HEK293T (cell line): ENCODE measurements at places on chromosomes 13 and 19.
A peak's percentile ranks its signal among the peaks of the same experiment; 100 is the strongest.

- no peak for DNase-seq
Measured at GRCh38 chr13:112688560-112689302, 1.1 kb upstream of the ATP11A start.

- DNase-seq = peak; percentile 88
Measured at GRCh38 chr19:55452749-55453346, 8.6 kb downstream of the ISOC2 start.

- DNase-seq = no peak
Measured at GRCh38 chr13:40517486-40518480, 148.7 kb downstream of the FOXO1 start.

DNA sequence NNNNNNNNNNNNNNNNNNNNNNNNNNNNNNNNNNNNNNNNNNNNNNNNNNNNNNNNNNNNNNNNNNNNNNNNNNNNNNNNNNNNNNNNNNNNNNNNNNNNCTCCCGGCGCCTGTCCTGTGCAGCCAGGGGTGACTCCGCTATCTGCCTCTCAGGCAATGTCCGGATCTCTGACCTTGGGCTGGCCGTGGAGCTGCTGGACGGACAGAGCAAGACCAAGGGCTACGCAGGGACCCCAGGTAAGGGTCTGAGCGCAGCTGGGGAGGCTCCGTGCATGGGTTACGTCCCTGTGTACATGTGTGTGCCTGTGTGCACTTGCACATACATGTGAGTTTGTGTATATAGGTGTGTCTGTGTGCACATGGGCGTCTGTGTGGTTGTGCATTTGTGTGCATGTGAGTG lies 36.1 kb upstream of the TMEM255B start:
- no peak for DNase-seq

DNA sequence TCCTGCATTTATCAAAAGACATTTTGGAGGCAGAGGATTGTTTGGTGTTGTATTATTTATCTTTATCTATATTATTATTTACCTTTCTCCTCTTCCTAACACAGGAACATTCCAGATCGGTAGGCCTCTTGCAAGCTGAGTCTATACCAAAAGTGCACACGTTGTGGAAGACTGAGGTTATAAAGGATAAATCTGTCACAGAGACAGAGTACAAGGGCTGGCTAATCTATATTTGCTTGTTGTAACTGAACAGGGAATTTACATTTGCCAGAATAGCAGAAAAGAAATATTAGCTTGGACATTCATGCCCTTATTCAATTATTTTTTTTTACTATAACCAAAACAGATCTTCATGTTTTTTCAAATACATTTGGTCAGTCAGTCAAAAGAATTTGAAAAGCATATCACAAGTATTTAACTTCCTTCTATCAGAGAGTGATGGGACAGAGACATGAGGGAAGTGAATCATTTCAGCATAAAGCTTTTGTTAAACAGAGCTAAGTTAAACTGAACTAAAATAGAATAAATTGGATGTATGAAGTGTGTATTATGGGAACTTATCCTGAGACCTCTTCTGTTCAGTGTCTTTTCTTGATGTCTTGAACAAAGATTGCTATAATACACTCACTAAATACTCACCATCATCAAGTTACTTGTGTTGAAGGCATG lies 352.5 kb downstream of the DNAJC15 start:
- DNase-seq = no peak

- peak; percentile 4 for DNase-seq
Measured at GRCh38 chr19:19745496-19746285, 12.8 kb upstream of the ZNF14 start.

- DNase-seq = no peak
Measured at GRCh38 chr19:3753631-3754410, 7.7 kb downstream of the APBA3 start.

GRCh38 chr13:51879133-51879532 lies 17.4 kb downstream of the CCDC70 start:
- no peak for DNase-seq

DNA sequence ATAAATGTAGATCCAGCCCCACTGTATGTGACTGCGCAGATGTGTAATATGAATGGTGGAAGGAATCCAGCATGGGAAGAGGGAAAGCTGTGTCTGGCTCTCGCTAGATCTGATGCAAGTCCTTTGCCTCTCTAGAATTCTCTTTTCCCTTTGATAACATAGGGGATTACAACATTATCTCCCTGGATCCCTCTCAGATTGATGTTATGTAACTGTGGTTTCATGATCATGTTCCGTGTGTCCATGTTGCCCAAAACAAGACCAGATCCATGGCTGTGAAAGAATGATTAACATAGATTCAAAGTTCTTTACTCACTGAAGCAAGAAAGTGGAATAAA lies 184.0 kb upstream of the UBL3 start:
- no peak for DNase-seq

DNA sequence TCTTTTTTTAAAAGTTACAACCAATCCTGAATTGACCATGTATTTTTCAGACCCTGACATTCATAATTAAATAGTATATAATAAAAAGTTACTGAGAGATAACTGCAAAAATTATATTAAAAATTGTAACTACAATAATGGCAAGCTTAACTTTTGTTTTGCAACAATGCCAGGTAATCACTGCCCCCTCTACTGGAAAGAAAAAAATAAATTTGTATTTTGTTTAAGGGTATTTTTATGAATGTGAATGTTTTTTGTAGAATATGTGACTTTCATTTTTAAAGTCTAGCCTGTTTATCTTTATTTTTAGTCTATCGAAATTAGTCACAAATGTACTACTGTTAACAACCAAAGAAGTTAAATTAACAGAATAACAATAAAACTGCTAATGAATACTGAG lies 21.7 kb downstream of the MRPS31 start:
- no peak for DNase-seq

GRCh38 chr13:76014406-76015318 lies 378.5 kb downstream of the LMO7 start:
- no peak for DNase-seq

- peak; percentile 16 for DNase-seq
Measured at GRCh38 chr13:83943530-83944279, 61.4 kb upstream of the SLITRK1 start.

DNA sequence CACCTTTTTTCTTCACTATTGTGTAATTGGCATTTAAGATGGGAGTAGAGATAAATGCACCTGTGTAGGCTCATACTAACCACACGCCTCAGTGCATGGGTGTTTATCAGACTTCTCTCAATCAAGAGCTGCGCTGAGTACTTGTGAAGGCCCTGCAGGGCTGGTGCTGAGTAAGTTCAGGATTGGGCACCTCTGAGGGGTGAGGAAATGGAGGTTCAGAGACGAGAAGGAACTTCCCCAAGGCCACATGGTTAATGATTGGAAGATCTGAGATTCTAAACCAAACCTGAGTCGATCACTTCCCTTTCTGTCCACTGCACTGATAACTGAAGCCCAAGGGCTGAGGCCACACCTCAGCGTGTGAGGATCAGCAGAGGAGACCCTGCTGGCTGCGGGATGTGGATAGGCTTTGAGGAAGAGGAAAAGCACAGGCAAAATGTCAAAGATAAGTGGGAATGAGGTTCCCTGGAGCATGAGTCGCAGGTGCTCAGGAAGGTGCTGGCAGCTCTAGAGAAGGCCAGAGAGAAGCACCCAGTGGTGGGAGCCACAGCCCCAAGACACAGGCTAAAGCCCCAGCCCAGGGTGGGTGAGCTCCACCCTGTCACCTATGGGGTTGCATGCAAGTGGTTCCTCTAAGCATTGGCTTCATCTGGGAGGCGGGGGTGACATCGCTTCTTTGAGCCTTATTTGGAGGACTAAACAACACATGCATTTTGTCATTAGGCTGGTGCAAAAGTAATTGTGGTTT lies 32.3 kb upstream of the GJB6 start:
- DNase-seq = no peak

DNA sequence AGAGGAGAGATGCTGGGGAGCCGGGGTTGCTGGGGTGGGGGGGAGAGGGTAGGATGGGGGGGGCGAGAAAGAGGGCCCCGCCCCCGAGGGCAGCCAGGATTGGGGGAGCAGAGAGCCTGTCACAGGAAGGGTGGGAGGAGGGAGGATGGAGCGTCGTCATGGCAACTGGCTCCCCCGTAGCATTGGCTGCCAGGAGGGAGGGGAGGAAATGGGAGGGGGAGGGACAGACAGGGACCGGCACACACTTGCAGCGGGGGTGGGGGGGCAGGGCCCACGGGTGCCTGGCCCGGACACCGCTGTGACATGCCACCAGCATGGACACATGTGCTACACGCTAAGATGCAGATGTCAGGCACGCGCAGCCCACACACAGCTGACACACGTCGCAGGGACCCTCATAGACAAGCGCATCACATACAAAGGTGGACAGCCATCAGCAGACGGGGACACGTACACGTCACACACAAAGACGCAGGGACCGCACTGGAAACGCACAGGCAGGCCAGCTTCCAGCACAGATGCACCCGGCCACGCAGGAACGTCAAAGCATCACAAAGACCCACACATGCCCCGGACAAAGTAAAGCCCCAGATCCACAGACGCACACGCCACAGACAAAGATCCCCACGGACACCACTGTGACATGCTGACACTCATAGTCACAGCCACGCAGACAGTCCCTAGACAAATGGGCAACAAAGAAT lies at the start of gene LMTK3:
LMTK3 (minus strand) TSS at position 36 of the 704 bp plus-strand sequence. CDS start 259 bp downstream, outside the sequence.
- no peak for DNase-seq

DNA sequence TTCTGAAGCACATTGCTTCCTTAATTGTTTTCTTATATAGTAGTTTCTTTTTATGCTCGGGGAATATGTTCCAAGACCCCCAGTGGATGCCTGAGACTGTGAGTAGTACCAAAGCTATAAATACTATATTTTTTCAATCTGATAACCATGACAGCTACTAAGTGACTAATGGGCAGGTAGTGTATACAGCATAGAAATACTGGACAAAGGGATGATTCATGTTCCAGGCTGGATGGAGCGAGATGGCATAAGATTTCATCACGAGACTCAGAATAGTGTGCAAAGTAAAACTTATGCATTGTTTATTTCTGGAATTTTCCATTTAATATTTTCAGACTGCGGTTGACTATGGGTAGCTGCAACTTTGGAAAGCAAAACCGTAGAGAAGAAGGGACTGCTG lies 47.9 kb upstream of the OLFM4 start:
- no peak for DNase-seq

- DNase-seq = no peak
Measured at GRCh38 chr19:31784671-31785101, 435.4 kb upstream of the TSHZ3 start.

DNA sequence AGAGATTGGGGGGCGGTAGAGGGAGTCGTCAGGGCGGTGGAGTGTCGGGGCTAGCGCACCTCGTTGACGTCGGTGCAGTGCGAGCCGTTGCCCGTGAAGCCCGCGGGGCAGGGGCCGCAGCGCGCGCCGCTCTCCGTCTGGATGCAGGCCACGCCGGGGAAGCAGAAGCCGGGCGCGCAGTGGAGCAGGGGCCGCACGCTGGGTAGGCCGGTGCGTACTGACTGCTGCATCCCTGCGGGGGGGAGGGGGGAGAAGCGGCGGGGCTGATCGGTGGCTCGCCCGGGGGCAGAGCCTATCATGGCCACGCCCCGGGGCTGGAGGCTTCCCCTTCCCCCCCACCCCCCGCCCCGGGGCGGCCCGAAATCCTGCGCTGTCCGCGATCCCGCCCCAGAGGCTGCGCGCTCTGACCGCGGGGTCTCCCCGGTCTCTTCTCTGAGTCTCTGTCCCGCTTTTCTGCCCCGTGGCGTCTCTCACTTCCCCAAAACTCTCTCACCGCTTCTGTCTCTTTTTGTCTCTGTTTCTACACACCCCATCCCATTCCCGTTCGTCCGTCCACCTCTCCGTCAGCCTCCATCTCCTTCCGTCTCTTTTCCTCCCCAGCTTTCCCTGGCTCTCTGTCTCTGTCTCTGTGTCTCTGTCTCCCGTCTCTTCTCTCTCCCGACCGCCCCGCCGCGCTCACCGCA lies 1.1 kb downstream of the COMP start:
- peak; percentile 72 for DNase-seq

GRCh38 chr13:23462815-23463559 lies 29.5 kb upstream of the SACS start:
- no peak for DNase-seq

DNA sequence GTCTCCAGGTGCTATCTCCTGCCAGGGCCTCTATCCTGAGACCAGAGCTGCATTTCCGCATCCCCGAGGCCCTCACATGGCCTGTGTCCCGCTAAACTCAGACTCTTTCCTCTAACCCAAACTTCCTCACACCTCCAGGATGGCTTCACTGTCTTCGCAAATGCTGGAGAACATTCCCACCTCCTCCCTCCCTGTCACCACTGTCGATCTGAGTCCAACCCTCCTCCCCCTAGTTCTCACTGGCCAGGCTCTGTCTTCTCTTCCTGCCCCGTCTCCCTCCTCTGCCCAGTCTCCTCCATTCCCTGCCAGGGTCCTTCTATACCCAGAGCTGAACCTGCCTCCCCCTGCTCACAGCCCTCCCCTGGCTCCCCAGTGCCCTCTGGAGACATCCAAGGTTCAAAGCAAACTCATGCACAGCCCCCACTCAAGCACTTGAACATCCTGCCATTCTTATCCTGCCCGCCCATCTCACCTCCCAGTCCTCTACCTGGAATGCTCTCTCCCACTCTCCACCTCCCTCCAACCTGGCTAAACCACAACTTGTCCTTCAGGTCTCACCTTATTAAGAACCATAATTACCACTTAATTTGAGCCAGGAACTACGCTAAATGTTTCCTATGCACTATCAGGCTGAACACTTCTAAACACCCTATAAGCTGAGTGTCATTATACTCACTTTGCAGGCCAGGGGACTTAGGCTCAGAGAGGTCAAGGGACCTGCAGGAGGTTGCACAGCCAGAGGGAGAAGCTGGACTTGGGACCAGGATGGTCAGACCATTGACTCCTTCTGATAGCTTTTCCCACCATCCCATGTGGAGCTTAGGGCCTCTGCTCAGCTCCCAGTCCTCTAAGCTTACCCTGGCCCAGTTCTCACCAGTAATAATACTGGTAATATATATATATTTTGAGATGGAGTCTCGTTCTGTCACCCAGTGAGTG lies 961 bp upstream of the VSIG10L start:
- no peak for DNase-seq

- no peak for DNase-seq
Measured at GRCh38 chr13:77696006-77696878, 1.2 kb upstream of the SLAIN1 start.

DNA sequence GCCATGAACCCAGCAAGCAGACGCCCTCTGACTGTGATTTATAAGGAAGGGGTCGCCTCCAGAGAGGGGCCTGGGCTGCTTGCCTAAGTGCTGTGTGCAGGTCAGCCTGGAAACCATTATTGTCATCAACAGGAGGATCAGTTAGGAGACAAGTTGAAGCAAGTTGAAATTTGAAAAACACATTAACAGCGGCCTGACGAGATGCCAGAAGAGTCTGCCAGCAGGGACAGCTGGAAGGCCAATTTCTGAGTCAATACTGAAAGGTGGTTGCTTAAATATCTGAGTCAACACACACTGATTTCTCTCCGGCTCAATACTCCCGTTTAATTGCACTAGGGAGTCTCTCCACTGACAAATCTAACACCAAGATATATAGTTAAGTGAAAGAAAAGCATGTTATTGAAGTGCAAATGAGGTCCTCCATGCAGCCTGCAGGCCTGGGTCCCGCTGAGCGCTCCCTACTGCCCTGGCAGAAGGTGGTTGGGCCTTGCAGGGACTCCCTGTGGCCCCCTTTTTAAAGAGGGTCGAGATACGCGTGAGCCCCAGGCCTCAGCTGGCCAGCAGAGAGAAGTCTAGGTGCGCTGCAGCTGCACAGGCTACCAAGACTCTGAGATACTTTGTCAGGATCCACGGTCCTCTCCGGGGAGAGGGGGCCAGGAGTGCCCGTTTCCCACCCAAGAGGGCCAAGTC lies 91.1 kb downstream of the RNASEH2B start:
- DNase-seq = no peak

GRCh38 chr19:43812688-43813087 lies 10.4 kb upstream of the LYPD5 start:
- no peak for DNase-seq

- no peak for DNase-seq
Measured at GRCh38 chr19:43798026-43798545, 4.2 kb downstream of the LYPD5 start.

- DNase-seq = no peak
Measured at GRCh38 chr19:48113190-48113917, 2.7 kb upstream of the PLA2G4C start.
